ENCODE measurements at places on chromosomes 7 and 10.

DNA sequence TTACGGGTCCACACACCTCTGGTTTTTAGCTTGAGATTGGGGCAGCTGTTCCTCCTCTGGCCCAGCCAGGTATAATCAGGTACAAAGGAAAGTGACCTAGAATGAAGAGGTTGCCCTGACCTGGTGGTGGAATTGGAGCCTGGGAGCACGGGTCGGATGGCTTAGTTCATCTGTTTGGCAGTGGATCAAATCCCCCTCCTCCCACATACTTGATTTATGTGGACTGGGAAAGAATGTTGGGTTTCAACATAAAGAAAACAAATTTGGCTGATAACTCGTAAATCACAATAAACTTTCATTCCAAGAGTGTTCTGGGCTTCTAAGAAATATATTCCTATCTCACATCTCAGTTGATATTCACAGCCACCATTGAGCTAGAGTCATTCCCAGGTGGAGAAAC is 186.8 kb downstream of the CUX1 start:
- DNase-seq = no peak

DNA sequence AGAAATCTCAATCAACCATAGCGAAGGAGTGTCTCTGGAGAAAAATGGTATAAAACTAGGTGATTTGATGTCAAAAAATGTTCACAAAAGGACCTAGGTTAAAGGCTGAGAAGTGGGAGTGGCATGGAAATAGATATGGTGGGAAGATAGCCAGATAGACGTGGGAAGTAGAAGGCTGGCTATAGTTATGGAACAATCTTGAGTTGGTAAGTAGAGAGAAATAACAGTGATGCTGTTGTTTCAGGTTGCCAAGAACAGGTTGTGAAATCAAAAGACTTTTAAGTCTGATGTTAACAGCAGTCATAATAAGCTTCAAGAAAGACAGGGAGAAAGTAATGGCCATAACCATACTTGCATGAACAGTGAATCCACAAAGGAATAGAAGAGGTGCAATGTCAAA is 106.1 kb upstream of the RSU1 start:
- no peak for DNase-seq

- DNase-seq = no peak
These were observed 64.3 kb downstream of the FAM171A1 start for GRCh38 chr10:15306735-15307280.

DNA sequence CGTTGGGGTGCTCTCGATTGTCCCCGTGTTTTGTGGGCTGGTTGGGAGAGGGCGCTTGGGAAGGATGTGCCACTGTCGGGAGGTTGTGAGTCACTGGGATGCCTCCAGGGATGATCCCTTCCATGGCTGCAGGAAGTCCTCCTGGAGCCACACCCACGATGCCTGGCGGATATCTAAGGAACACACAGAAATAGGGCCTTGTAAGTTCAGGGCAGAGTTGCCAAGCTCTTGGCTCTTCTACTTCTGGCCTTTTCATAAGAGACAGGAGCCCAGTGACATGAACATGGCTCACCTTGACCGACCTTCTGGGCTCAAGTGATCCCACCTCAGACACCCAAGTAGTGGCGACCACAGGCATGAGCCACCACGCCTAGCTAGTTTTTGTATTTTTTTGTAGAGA is 47.6 kb downstream of the ZRANB1 start:
- no peak for DNase-seq

GRCh38 chr7:121537031-121537430 is 140.9 kb upstream of the FAM3C start:
- no peak for DNase-seq

DNA sequence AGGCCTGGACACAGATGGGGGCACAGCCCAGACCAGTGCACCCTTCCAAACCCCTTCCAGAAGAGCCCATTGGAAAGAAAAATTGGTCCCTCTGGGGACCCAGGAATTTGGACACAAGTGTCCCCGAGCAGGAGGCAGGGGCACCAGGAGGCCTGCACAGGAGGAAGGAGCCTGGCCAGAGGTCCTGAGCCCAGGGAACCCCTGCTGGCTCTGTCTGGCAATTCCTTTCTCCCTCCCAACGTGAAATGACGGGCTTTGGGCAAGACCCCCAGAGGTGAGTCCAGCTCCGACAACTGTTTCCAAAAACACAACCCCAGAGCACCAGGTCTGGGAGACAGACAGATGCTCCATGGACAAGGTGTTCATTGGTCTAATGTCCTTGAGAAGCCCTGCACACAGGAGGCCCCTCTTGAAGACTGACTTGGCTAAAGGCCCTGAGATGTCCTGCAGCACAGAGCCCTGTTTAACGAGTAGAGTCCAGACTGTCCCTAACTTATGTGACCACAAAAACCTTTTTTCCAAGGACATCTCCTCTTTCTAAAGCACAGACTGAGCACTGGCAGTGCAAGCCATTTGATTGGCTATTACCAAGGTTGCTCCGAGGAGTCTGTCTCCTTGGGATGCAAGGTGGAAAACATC is 150.7 kb downstream of the OAT start:
- no peak for DNase-seq

DNA sequence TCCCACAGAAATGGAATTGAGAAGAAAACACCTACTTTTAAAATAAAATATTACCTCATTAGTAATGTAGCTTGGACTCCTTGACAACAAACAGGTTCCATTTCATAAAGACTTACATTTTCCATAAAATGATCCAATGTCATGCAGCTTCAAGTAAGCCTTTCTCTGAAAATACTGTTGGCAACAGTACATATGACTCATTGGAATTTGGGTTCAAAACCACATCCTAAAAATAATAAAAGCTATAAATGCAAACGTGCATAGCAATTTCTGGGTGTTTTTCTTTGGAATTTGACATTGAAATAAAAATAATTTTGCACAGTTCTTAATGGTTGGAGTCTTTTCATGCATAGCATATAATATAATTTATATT is 47.9 kb downstream of the FHIP2A start:
- DNase-seq = no peak

GRCh38 chr7:96674565-96674964 is 35.1 kb downstream of the SEM1 start:
- no peak for DNase-seq

DNA sequence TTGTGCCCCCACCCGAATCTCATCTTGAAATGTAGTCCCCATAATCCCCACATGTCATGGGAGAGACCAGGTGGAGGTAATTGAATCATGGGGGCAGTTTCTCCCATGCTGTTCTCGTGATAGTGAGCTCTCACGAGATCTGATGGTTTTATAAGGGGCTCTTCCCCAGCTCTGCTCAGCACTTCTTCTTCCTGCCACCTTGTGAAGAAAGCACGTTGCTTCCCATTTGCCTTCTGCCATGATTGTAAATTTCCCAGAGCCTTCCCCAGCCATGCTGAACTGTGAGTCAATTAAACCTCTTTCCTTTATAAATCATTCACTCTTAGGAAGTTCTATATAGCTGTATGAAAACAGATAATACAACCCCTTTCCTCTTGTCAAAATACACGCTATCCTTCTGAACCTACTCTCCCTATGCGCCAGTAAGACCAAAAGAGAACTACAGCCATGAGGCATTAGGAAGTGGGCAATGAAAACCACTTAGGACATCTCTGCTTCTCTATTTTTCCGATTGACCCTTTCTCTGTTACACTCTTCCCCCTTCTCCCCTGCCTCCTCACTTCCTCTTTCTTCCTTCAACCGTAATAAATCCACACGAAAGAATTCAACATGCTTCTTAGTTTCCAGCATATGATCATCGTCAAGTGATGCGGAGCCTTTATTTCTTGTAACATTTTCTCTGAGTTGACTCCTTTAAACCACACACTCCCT is 101.2 kb upstream of the WDR11 start:
- no peak for DNase-seq

DNA sequence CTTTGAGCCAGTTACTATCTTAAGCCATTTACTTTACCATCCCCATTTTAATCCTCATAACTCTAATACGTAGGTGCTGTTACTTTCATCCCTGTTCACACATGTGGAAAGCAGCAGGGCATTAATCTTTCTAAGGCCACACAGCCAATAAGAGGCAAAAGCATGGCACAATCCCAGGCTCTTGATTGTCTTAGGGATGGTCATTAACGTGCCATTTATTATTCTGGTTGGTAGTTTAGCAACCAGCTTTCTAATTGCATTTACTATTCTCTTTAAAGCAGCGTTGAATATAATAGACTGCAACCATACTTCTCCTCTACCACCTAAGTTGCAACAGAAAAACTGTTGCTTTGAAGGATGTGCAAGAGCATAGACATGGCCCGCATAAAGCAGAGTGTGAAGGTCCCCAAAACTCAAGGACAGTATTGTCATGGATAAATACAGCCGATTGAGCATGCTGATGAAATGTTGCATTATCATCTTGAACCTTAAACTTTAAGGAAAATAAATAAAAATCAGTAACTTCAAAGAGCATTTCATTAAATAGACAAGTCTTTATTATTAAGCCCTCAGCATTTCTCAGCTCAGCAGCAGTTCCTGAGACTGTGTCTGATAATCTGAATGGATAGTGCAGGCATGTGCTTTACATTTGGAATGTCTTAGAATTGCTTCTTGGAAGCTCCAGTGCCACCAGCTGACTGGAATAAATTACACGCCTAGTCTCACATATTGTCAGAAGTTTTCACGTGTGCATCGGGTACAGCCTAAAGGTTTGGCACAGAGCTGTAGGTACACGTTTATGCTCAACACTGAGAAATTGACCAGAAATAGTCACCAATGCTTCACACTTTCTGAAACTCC is 467.1 kb downstream of the SDK1 start:
- DNase-seq = no peak

- DNase-seq = no peak
These were observed 7.3 kb upstream of the RET start for GRCh38 chr10:43069579-43069978.

- DNase-seq = no peak
These were observed 10.9 kb downstream of the MACC1 start for GRCh38 chr7:20206104-20206896.

DNA sequence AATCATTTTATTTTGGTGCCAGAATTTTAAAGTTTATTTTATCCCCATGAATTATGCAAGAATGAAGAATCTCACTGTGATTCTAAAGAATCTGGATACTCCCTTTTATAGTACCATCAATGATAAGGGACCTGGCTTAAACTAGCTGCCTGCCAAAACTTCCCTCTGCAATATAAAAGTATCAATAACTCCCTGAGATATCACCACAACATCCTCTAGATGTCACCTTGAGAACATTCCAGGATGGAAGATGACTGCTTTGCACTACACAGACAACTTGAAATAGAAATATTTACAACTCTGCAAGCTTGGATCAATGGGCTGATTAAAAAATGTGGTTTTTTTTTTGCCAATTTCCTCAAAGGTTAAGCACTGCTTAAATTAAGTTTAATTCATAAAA is 142.1 kb downstream of the SLC25A13 start:
- no peak for DNase-seq

GRCh38 chr10:131494451-131494850 is 182.9 kb upstream of the TCERG1L start:
- DNase-seq = no peak

- no peak for DNase-seq
These were observed 175.0 kb upstream of the NPY start for GRCh38 chr7:24108906-24109376.

DNA sequence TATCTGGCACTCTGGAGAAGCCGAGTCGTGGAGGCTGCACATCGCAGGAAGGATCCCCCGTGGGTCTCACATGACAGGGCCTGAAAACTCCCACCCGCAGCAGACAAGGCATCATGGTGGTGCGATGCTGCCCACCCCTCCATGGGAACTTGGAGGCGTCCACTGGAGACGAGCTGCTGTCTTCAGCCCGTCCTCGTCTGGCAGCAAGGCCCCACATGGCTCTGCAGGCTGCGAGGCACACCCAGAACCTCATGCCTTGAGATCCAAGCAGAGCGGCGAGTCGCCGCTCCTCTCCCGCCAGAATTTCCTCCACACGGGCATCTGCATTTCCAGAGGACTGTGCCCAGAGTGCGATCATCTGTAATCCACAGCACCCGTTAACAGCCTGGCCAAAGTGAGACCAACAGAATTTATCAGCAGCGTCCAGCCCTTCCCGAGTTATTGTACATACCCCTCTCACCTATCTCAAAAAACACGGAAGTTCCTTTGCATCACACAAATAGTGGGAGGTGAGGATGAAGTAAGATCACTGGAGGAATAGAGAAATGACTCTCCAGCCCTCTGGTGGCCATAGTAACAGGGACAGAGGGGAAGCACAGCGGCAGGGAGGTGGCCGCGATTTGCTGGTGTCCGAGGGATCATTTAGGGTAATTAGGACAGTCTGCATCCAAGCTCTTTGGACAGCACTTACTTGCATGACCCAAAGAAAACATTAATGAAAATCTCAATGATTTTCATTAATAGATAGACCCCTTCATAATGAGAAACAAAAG is 292.4 kb downstream of the USP6NL start:
- DNase-seq = no peak
